ENCODE measurements at places on chromosomes 3 and 15.

DNA sequence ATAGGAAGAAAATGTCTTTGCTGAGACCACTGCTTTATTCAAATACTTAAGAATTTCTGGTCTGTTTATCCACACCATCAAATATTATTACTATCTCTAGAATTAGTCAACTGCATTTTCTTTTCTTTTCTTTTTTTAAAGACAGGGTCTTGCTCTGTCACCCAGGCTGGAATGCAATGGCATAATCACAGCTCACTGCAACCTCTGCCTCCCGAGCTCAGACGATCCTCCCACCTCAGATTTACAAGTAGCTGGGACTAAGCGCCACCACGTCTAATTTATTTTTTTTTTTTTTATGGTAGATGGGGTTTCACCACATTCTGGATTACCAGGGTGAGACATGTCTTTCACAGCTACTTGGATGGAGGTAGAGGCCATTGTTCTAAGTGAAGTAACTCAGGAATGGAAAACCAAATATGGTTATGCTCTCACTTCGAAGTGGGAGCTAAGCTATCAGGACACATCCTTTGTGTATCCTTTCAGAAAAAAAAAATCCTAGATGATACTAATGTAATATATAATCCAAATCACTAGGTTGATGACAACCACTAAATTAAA is 52.8 kb downstream of the STAG1 start:
- DNase-seq: no peak

- DNase-seq: no peak
These were observed 49.5 kb downstream of the CACNA2D2 start for GRCh38 chr3:50453907-50454306.

DNA sequence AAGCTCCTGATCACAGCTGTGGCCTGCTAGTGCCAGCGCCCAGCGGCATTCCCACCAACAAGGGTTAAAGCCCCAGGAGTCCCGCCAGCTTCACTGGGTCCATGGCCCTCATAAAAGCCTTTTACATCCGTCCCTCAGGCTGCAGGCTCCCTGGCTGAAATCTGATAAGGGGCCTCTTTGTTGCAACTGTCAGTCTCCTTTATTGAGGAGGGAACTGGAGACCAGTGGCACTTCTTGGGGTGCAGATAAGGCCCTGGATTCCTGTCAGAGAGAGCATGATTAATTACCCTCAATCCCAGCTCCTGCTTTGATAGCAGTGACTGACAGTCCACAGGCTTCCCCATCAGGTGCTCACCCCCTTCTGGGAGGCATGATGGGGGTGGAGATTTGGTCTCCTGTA is 30.9 kb upstream of the CLK3 start:
- DNase-seq: peak; percentile 81

GRCh38 chr3:24494618-24495325 is at the start of gene THRB:
Gene THRB (minus strand): TSS chr3:24494850.
- peak; percentile 55 for DNase-seq

DNA sequence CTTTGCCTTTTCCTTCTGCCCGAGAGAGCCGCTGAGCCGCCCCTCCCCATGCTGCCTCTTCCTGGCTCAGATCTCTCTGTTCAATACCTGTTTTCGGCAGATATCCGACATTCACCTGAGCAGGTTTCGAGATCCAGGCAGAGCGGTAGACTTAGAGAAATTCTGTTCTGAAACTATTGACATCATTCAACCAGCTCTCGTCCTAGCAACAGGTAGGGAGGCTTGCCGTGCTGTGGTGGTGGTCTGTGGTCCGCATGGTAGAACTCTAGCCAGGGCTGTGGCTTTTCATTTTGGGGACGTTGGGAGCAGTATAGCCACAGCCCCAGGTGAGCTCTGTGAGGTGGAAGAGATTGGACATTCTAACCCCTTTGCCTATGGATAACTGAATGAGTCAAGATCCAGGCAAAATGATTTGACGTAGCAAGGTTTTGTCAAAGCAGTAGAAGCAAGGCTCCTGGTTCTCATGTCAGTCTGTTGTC is 810 bp downstream of the TMEM62 start:
- no peak for DNase-seq

DNA sequence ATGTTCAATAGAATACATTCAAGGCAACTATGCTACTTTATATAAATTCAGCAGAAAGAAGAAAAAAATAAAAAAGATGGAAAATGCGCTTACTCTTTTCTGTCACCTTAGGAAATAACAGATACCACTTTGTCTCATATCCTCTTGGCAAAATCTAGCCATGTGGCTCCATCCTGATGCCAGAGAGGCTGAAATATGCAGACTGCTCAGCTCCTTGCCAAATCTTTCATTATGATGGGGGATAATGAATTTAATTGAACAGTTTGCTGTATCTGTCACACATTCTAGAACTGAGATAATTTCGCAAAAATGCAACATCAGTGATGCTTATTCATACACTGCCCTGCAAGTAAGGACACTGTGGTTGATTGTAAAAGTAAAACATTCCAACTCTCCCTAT is 1081.5 kb downstream of the PLOD2 start:
- DNase-seq: no peak

DNA sequence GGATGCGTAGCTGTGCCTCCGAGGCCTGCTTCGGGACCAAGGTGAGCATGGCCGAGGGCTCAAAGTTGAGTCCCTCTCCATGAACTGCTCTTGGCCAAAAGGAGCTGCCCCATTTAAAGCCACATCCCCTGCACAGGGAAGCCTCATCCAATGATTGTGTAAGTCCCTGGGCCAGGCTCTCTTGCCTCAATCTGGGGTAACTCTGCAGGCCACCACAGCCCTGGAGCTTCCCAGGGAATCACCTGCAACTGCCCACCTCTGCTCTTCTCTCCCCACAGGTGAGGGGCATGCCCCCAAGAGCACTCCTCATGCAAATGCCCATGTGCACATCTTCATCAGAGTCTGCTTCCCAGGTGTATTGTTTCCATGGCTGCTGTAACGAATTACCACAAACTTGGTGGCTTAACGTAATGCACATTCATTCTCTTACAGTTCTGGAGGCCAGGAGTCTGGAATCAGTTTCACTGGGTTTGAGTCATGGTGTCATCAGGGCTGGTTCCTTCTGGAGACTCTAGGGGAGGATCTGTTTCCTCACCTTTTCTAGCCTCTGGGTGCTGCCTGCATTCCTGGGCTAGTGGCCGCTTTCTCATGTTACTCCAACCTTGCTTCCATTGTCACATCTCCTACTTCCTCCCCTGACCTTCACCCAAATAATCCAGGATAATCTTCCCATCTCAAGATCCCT is 25.0 kb upstream of the LOXL1 start:
- no peak for DNase-seq

DNA sequence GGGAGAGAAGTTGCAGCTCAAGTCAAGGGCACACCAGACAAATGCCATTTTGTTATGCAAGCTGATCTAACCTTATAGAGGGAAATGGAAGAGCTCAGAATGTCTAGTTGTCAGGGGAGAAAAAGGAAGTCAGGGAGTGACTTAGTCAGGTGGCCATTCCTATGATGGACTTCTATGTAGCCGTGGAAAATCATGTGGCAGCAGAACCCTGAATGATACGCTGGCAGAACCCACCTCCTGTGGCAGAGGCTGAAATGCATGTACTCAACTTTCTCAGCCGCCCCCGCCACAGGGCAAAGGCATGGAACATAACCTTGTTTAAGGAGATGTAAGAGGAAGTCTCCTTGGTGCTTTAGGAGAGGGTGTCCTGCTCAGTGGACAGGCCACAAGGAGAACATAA is 37.7 kb upstream of the PARL start:
- DNase-seq: no peak

- peak; percentile 94 for DNase-seq
These were observed 3.9 kb downstream of the CLDND1 start for GRCh38 chr3:98518816-98519215.

DNA sequence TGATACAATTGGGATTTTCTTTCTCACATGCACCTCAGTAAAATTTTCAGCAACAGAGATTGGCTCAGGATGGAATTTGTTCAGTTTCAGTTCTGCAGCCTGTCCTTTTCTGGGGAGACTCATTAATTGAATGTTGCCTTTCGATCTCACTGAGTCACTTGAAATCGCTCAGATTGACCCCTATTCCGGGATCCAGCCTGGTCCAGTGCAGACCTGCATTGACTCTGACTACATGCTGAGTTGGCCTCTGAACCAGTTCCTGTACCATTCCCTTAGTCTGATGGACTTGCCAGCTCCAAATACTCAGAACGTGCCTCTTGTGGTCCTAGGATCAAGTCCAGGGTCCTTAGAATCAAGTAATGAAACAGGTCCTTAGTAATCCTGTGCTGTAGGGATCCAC is 9.4 kb downstream of the IGF1R start:
- DNase-seq: no peak

DNA sequence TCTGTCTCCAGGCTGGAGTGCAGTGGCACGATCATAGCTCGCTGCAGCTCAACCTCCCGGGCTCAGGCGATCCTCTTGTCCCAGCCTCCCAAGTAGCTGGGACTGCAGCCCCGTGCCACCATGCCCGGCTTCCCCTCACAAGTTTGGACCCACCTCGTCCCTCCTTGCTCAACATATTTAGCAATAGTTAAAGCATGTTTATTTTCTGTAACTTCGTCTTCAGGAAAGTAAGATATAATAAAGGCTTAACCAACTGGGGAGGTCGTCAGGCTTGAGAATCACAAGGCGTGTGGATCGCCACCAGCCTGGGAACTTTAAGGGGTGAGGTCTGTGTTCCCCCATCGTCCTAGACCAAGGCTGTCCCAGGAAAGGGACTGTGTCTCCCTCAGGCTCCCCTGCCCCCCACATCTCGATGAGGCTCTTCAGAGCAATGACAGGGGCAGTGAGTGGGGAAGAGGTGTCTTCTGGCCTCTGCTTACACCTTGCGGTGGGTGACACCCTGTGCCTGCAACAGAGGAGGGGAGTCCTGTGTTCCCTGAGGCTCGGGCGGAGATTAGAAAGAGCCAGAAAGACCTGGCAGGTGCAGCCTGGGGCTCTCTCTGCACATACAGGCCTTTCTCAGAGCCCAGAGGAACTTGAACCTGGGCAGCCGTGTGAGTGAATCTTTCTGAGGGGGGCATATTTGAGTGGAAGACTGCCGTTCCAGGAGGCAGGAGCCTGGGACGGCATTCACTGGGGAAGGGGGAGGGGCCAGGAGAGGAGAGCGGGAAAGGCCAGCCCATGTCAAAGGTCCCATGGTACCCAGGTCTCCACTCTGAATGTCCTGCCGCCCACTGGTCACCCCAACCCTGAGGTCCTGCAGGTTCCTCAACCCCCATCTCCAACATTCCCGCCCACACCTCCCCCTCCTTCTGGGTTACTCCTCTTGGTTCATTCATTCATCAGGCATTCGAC is 152.3 kb downstream of the SMAD6 start:
- no peak for DNase-seq

- DNase-seq: no peak
These were observed 90.9 kb upstream of the ZNF280D start for GRCh38 chr15:56824175-56824574.

- no peak for DNase-seq
These were observed 2.6 kb downstream of the LTF start for GRCh38 chr3:46462111-46462510.

GRCh38 chr3:8734908-8735307 is 1.3 kb downstream of the CAV3 start:
- DNase-seq: no peak

GRCh38 chr3:128804017-128804810 is 75.2 kb upstream of the ACAD9 start:
- no peak for DNase-seq

GRCh38 chr3:38696034-38696433 is 46.5 kb upstream of the SCN5A start:
- DNase-seq: no peak

DNA sequence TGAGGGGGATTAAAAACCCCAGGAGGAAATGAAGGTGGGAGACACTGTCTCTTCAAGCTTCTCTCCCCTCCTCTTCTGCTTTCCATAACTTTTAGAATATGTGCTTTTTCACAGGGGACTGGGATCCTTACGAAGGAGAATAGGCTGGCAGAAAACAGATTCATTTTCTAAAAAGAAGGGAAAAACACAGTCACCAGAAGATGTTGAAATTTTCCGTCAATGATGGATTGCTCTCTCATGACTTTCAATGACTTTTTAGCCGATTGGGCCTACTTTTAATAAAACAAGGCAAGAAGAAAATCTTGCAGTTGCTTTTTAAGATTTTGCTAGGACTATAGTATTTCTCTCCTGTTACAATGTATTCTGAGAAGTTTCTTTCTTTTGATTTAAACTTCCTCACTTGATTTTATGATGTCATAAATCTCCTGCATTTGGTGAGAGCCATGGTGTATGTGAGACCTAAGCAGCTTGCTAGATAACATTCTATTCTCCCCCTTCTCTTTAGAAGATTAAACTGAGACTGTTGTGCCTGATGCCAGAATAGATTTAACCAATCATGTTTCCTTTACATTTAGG is 241.2 kb downstream of the FEZF2 start:
- DNase-seq: no peak

GRCh38 chr3:126128504-126129397 is 44.8 kb upstream of the SLC41A3 start:
- DNase-seq: no peak

DNA sequence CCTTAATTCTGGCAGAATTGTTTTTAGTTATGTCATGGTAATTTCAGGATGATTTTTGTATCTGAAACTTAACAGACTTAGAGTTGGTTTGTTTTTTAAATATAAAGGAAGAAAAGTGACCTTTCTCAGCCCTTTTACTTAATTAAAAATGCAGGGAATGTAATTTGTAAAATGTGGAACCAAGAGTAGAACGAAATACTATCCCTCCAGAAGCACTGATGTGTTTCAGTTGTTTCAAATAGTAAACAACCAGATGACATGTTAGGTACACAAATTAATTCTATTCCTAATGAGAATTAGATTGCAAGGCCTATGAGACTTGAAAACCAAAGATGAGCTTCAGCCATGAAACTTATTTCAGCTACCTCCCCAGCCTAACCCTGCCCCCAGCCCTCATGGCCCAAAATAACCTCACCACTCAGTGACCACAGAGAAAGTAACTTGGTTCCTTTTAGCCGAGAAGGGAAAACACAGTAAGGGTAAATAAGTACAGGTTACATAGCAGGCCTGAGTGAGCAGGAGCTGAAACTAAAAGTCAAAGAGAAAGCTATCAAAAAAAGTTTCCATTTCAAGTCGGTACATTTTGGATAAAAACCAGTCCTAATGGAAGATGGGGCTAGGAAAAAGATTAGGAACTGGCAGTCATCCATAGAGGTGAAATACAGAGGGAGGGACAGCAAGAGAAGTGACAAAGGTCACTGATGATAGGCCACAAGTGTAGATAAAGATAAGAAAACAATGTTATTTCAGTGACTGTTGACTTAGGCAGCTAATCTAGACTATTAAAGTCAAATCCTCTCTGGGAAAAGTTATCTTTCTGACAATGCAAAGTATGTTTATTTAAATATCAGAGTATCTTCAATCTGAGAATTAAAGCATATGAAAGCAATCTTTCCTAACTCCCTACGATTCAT is 23.2 kb downstream of the SENP8 start:
- DNase-seq: no peak
